ENCODE measurements at places on chromosomes 2 and 18.
A peak's percentile ranks its signal among the peaks of the same experiment; 100 is the strongest.

- DNase-seq, result peak; percentile 50
These were observed 3.7 kb upstream of the CRIM1 start for GRCh38 chr2:36351736-36352349.

DNA sequence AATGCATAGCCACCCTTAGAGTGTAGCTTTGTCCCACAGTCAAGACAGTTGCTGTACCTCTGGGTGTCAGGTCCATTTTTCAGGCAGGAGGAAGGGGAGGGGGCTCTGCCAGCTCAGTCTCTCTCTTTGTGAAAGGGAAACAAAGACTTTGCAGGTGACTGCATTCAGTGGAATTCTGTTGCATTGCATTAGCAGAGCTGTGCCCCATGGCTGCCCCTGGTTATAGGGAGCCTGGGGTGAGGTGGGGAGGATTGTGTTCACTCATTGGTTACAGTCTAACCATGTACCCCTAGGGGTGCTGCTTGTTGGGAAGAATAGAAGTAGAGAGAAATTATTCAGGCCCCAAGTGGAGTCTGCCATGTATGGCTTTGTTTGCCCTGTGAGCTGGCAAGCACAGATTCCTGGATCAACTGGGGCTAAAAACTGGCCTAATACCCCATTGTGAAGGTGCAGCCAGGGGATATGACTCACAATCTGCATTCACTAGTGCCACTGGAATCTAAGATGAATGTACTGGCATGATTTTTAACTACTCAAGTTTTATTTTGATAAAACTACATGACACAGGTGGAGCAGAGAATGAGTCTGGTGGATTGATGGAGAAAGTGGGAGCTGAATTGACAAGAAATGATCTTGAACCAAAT, 118.4 kb downstream of the SH3BP4 start:
- DNase-seq, result no peak

DNA sequence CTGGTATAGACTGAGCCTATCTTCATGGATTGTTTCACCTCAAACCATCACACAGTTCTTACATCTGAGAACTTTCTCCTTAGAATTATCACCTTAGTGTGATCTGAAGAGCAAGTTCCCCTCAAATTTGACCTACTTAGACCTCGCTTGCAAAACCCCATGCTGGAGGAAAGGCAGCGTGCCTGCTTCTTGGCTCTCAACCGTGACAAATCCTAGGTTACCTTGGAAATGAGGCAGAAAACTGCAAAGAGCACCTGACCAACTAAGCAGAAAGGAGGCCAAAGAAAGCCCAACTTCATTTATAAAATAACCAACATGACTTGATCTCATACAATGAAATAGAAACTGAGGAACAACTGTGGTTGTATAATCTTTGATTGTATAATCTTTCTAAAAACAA, 146.4 kb downstream of the RAB3GAP1 start:
- DNase-seq, result no peak

DNA sequence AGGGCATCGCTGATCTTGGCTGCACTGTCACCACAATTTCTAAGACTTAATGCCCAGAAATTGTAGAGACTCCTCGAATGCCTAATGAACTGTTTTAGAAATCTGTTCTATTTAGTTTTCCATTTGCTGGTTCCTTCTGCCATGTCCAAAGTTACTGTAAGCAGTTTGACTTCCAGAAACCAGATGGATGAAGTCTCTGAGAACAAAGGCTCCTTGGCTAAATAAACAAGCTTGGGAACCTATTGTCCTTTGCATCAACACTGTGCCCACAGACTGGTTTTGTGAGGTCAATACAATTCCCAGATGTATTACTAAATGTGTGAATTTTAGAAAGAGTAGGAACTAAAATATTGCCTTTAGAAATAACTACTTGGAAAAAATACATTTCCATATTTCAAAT, 600.2 kb downstream of the NYAP2 start:
- DNase-seq, result no peak

GRCh38 chr2:237571551-237571950, 5.2 kb downstream of the PRLH start:
- no peak for DNase-seq

DNA sequence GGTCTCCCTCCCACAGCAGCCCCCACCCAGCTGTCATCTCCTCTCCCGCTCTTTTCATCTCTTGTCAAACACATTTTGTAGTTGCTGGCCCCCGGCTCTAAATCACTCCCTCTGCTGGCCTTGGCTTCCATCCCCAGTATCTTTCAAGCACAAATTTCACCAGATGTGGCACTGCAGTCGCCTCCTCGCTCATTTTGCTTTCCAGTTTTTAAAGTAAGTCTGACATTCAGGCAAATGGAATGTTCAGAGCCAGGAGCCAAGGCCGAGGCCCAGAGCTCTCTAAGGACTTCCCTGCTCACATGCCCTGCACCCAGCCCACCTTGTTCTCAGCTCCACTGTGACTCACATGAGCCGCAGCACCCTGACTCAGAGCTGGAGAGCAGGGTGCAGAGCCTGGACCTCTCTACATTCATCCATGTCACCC, 158.4 kb downstream of the GALNT14 start:
- DNase-seq, result no peak

GRCh38 chr2:215983581-215984351, 29.6 kb downstream of the MREG start:
- DNase-seq, result peak; percentile 65

DNA sequence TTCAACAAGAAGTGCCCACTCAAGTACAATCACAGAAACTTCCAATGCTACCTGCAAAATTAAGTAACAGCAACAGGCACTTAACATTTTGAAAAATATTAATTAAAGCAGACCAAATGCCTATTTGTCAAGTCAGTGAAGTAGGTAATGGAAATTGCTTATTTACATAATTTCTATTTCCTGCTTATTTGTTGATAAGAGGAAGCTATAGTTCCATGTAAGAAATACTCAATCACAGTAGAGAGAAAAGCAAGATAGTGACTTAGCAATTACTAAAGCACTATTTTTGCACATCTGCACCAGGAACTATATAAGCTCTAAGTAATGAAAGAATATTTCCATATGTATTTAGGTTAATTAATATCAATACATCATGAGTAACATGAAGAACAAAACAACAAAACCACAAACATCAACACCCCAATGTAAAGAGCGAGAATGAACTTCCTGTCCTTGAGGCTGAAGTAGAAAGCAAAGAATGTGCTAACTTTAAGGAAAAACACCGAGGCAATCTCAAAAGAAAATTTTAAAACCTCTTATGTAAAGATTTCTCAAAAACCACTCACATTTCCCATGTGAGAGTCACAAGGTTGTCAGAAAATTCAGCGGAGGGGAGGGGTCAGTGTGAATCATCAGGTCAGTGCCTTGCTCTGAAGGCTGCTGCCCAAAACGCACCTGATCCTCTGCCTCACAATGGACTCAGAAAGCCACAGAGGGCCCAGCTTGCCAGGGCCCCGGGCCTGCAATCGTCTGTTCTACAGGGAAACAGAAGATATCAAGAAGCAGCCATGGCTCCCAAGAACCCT, 12.5 kb downstream of the NPC1 start:
- peak; percentile 40 for DNase-seq

DNA sequence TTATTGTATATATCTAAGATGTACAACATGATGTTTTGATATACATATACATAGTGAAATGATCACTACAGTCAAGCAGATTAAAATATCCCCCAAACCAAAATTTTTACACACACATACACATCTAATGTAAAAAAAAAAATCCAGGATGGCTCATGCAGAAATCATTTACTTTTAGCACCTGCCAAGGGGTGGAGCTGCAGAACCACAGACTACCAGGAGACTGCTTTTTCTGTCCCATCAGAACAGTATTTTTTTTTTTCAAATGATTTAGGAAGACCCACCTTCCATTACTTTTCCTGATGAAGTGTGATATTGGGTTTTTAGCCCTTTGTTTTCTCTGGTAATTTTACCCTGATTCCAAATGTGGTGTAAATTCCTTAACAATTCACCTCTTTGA, 61.9 kb downstream of the AQP4 start:
- no peak for DNase-seq
